ENCODE measurements at places on chromosomes 4 and X. TPM values are rescaled to one million over a fixed set of nuclear protein-coding genes. Genes with fewer than 3 reads are reported as not detected.

- no peak for DNase-seq
These were observed 351.4 kb upstream of the SMIM31 start for GRCh38 chr4:164402554-164402953.

DNA sequence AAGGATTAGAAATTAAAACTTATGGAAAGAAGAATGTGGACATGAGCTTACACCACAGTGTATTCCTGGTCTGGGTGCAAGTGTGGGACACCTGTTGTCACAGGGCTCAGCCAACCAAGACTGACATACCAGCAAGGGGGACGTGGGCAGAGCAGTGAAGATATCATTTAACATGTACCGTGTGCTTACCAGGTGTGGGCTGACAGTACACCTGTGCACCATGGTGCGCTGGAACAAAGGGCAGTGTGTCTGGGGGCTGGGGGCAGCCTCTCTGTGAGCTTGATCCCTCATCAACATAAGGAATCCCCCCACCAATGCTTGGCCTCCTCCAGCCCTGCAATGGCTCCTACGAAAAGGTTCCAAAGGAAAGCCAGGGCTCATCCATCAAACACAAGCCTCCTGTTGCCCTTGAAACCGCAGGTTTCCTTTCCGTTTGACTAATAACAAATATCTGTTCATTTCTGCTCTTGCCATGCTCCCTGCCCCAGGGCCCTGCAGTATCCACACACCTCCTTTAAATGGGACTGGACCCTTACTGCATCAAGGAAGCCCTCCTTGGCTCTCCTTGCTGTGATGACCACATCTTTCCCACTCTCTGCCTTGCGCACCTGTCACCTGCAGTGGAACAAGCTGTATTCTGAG, 16.7 kb downstream of the EVC2 start:
- DNase-seq = no peak

- no peak for DNase-seq
These were observed 78.4 kb downstream of the DRD5 start for GRCh38 chr4:9859810-9860209.

Gene PORCN
- total RNA-seq = 6.1 TPM

Gene FAM241A
- 2.2 TPM for total RNA-seq

Gene TMSB15A
- not detected for total RNA-seq

Data from right lobe of liver (tissue), 6 donors.